Right atrium auricular region (tissue), 2 donors: ENCODE measurements at places on chromosomes 11 and 22.

GRCh38 chr11:65915821-65916251, 3.0 kb downstream of the C11orf68 start:
- peak; percentile 96 for DNase-seq

GRCh38 chr22:42792909-42793847, 63.9 kb downstream of the ARFGAP3 start:
- peak; percentile 64 for DNase-seq

GRCh38 chr11:47466701-47467250, 17.8 kb upstream of the RAPSN start:
- DNase-seq, result no peak

DNA sequence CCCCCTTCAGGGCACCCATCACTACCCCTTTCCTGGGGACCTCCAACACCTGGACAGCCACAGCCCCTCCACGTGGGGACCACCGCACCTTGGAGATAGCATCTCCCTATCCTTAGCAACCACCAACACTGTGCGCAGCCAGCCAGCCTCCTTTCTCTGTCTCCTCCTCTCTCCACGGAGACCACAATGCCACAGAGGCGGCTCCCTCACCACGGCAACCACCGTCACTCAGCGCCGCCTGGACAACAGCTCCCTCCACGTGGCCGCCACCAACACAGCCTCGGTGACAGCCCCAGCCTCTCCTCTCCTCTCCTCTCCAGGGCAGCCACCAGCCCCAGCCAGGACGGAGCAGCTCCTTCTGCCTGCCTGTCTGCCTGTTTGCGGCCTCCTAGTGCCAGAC, 10.5 kb downstream of the ELFN2 start:
- DNase-seq, result no peak

GRCh38 chr11:102115557-102115956, 5.3 kb downstream of the YAP1 start:
- no peak for DNase-seq

DNA sequence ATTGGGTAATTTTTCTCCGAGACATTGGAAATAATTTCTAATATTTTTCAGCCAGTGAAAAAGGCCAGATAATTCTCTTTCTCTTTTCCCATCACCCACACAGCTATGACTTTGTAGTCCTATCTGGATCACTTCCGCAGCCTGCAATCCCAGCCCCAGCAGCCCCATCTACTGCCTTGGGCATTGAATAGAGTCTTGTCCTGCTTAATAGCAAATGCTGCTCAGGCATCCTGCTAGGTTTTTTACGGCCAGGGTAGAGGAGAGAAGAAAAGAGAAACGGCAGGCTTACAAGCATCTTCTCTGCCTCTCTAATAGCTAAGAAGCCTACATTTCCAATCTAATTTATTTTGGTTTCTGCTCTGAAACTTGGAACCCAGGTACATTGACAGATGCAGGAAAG, 154.3 kb upstream of the B3GAT1 start:
- DNase-seq, result peak; percentile 18

- DNase-seq, result no peak
Observed at GRCh38 chr22:45475063-45475747, 27.5 kb upstream of the FBLN1 start.

- no peak for DNase-seq
Observed at GRCh38 chr22:49900441-49901230, 17.6 kb downstream of the ALG12 start.

DNA sequence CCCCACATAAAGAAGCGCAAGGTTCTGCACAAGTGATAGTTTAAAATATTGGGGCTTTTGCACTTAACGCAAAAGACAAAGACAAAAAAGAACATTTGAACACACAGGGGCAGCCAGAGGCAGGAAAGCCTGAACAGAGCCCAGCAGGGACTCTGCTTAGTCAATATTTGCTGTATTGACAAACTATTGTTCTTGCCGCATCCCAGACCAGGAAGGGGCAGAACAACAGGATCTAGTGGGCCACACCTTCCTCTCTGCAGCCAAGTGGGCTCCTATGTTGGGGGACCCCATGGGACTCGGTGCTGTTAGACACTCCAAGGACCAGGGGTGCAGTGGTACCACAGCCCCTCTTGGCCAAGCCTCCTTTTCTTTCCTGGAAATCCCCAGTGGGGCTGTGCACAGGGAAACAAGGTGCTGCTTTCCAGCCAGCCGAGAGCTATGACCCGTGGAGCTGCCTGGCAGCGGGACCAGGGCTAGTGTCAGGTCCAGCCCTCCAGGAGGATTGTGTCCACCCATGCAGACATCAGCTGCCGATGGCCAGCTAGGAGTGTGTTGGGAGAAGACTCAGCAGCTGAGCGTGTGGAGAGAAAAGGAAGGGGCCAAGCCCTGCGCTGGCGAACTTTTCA, 43.3 kb upstream of the ANO1 start:
- peak; percentile 56 for DNase-seq

GRCh38 chr11:44805596-44805995, 78.8 kb downstream of the TSPAN18 start:
- no peak for DNase-seq

DNA sequence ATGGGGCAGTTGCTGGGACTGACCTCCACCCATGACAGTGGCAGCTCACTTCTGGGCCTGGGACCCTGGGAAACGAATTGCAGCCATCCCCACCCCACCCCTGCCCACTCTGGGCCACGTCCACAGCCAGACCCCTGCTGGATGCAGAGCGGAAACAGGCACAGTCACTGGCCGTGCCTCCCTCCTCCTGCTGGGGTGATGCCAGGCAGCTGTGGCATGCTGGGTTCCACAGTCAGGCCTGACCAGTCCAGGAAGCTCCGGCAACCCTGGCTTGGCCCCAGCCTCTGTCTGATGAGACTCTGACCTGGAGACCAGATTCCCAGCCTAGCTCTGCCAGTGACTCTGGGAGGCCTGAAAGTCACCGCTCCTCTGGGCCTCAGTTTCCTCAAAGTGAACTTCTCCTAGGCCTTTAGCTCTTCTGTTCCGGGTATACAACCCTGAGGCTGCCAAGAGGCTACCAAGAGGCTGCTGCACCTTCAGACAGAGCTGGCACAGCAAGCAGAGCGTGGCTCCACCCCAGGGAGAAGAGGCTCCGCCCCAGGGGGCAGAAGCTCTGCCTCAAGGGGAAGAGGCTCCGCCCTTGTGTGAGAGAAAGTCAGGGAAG, 8.9 kb downstream of the SULT4A1 start:
- no peak for DNase-seq

- DNase-seq, result no peak
Observed at GRCh38 chr11:34205326-34206035, 100.1 kb downstream of the NAT10 start.

GRCh38 chr11:14386895-14387480, 28.0 kb upstream of the RRAS2 start:
- DNase-seq, result peak; percentile 63

DNA sequence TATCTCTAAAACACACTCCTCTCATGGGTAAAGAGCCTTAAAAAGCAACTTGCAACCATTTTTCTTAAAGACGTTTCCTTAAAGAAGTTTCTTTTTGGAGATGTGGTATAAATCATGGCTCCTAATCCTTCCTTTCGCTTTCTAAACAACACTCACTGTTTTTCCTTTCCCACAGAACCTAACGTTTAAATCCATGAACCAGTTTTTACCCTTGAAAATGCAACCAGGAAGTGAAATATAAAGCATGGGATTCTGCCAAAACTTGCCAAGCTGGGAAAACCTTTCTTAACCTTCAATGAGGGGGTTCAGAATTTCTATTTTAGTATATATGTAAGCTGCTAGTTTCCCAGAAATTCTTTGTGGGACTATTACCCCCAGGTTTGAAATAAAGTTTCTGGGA, 8.6 kb downstream of the PLEKHA7 start:
- DNase-seq, result no peak

GRCh38 chr11:8311366-8311765, 47.7 kb upstream of the LMO1 start:
- no peak for DNase-seq

DNA sequence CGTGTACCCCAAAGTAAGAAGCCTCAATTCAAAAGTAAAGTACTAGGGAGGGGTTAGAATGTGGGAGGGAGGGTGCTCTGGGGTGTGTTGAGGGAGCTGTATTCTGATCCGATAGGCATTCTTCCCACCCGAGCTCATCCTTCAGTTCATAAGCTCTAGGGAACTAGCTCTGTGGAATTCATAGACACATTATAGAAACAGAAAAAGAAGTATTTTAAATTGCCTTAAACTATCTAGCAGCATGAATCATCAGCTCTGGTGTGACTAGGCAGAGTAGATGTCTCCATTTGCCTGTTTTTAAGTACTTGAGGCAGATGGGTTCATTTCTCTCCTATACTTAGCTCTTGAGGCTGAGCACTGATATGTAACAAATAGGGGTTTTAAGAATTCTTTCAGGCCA, 7.3 kb upstream of the SGSM3 start:
- no peak for DNase-seq

- no peak for DNase-seq
Observed at GRCh38 chr11:45386972-45387371, 100.8 kb upstream of the SYT13 start.

GRCh38 chr11:134554106-134554505, 142.1 kb upstream of the B3GAT1 start:
- DNase-seq, result peak; percentile 49

DNA sequence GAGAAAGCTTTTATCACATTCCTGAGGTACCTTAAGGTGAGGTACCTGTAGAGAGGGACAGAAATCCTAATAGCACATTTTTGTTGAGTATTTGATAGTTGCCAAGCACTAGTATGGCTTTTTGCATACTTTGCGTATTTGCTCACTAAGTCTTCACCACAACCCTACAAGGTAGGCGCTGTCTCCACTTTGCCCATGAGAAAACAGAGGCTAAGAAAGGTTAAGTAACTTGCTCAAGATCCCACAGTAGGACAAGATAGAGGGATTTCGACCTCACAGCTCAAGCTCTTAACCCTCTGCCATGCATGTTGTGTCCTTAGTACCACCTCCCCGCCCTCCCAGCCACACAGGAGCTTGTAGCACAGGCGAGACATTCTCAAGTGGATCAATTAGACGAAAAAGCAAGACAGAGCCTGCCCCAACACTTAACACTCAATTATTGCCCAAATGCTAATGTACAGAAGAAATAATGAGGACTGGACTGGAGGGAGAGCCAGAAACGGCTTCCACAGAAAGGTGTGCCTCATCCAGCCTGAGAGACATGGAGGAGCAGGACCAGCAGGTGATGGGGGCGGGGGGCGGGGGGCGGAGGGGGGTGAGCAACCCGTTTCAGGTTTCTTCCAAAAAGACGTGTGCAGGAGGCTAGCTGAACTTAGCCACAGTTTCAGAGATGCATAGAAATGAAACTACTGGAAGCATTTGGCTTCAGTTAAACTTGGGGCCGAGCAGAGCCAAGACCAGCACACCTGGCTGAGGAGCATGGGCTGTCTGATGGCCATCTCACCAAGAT, 26.7 kb upstream of the CD44 start:
- DNase-seq, result no peak

DNA sequence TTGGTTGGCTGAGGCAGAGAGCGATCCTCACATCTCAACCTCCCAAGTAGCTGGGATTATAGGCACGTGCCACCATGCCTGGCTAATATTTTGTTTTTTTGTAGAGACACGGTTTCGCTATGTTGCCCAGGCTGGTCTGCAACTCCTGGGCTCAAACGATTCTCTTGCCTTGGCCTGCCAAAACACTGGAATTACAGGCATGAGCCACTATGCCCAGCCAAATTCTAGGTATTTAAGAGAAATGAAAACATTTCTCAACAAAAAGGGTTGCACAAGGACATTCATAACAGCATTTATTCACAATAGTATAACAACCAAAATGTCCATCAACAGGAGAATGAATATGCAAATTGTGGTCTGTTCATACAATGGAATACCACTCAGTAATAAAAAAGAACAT, 31.7 kb upstream of the RBX1 start:
- no peak for DNase-seq

DNA sequence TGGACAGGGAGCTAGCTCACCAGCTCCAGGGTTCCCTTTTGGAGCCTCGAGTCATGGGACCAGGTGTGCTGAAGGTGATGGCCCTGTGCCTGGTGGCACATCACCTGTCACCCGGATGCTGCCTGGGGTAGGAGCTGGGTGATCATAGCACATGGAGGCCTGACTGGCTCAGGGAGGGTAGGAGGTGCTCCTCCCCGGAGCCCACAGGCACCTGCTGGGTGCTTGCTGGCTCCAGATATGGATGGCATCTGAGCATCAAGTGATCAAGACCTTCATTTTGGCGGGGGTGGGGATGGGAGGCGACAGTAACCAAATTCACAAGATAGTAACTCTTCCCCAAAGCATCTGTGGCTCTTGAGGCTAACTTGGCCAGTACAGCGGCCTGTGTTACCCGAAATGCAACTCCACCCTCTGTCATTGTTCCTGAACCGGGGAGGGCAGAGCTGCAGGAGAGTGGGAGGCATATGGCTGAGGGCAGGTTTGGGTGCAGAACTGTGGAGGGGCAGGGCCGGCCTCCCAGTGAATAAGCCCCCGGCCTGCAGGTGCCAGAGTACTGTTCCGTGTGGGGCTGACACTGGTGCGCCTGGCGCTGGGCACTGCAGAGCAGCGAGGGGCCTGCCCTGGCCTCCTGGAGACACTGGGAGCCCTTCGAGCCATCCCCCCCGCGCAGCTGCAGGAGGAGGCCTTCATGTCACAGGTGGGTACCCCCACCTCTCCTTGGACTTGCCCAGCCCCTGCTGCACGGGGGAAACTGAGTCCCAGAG, 4.7 kb downstream of the TBC1D10C start:
- no peak for DNase-seq

DNA sequence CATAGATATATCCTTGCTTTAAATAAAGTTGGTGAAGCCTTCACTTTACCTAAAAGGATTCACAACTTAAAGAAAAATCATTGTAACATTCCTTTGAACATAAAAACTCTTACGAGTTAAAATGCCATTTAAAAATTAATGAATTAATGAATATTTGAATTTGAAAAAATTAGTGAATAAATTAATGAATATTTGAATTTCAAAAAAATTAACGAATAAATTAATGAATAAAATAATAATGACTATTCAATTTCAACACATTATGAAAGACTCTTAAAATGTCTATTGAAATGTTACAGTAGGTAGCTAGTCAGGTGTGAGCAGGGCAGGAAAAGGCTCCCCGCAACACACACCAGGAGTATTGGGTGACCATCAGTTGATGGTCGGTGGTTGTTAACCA, 22.9 kb downstream of the ARHGAP20 start:
- DNase-seq, result no peak

DNA sequence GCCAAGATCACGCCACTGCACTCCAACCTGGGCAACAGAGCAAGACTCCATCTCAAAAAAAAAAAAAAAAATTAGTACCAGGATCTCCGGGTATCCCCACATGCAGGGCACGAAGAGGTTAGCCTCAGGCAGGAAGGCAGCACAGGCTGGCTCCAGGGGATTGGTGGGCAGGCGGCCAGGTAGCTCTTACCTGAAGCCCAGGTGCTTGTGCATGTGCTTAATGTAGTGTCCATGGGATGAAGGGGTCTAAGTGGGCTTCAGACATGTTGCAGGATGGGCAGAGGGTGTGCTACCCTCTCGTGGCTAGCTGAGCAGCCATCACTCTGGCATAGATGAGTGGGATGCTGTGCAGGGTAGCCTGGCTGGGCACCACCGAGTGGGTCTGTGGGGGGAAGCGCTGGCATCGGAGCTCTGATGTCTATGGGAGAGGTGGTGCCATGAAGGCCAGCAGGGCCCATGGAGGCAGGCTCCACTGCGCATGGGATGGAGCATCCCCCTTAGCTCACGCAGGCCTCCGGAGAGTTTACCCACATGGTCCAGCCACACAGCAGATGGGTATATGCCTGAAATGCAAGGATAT, 11.0 kb downstream of the RFPL1 start:
- no peak for DNase-seq
